K562 (cell line): ENCODE measurements at places on chromosomes 12 and 14. TPM values are rescaled to one million over a fixed set of nuclear protein-coding genes. Genes with fewer than 3 reads are reported as not detected.
A peak's percentile ranks its signal among the peaks of the same experiment; 100 is the strongest.

ZNF891 gene
- total RNA-seq, result 1.2 and 1.3 TPM in 2 replicates

RASSF9 gene
- not detected in 2 replicates for total RNA-seq

DLST gene
- total RNA-seq, result 61.3 and 67.5 TPM in 2 replicates

SLC7A7 gene
- total RNA-seq, result 0.36 and 0.60 TPM in 2 replicates

GNB3 gene
- total RNA-seq, result 3.4 and 4.5 TPM in 2 replicates

DNA sequence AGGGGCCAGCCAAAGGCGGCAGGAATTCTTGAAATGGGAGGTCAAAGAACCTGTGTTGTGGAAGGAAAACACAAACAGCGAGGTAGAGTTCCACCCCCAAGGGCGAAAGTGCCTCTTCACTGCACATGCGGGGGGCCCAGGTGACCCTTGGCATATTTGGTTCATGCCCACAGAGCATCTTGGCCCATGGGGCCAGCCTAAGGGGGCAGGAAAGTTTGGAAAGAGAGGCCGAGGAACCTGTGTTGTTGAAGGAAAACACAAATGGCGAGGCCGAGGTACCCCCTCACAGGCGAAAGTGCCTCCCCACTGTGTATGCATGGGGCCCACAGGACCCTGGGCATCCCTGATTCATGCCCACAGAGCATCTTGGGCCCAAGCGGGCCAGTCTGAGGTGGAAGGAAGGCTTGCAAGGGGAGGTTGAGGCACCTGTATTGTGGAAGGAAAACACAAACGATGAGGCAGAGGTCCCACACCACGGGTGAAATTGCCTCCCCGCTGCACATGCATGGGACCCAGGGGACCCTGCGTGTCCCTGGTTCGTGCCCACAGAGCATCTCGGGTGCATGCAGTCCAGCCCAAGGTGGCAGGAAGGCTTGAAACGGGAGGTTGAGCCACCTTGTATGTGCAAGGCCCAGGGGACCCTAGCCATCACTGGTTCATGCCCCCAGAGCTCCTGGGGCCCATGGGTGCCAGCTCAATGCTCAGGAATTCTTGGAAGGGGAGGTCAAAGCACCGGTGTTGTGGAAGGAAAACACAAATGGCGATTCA lies 384.1 kb downstream of the ALG10 start:
- no peaks in the 10 kb centered on the region for H3K4me1 ChIP-seq
- no peaks in the 10 kb centered on the region for H3K36me3 ChIP-seq
- no peaks in the 10 kb centered on the region for H3K27me3 ChIP-seq
- no peak overlapping the region for H3K27ac ChIP-seq

- H3K36me3 ChIP-seq, result no peaks in the 10 kb centered on the region
- DNase-seq, result peak; percentile 64
- no peaks in the 10 kb centered on the region for H3K27me3 ChIP-seq
- no peak overlapping the region for H3K4me3 ChIP-seq
- no peak overlapping the region for H3K27ac ChIP-seq
Measured at GRCh38 chr14:88492272-88493089, 62.3 kb downstream of the PTPN21 start.

GRCh38 chr12:4850857-4851380 lies 58.8 kb upstream of the KCNA1 start:
- no peaks in the 10 kb centered on the region for H3K4me1 ChIP-seq
- peaks cover 17% of the 10 kb centered on the region for H3K27me3 ChIP-seq
- DNase-seq, result no peak
- no peaks in the 10 kb centered on the region for H3K36me3 ChIP-seq
- no peak overlapping the region for H3K27ac ChIP-seq

- DNase-seq, result no peak
- H3K4me3 ChIP-seq, result no peak overlapping the region
- peaks cover 25% of the 10 kb centered on the region for H3K27me3 ChIP-seq
- no peaks in the 10 kb centered on the region for H3K36me3 ChIP-seq
Measured at GRCh38 chr14:104142136-104142945, 4.0 kb downstream of the KIF26A start.

GRCh38 chr12:48119834-48120195 lies 651 bp downstream of the PFKM start:
- no peak overlapping the region for H3K27ac ChIP-seq
- H3K4me3 ChIP-seq, result peak overlapping the region; percentile 57
- H3K27me3 ChIP-seq, result no peaks in the 10 kb centered on the region
- peaks cover 20% of the 10 kb centered on the region; the same call in 2 of the 3 replicates for H3K36me3 ChIP-seq
- no peak for DNase-seq
- H3K4me1 ChIP-seq, result peaks cover 26% of the 10 kb centered on the region

DNA sequence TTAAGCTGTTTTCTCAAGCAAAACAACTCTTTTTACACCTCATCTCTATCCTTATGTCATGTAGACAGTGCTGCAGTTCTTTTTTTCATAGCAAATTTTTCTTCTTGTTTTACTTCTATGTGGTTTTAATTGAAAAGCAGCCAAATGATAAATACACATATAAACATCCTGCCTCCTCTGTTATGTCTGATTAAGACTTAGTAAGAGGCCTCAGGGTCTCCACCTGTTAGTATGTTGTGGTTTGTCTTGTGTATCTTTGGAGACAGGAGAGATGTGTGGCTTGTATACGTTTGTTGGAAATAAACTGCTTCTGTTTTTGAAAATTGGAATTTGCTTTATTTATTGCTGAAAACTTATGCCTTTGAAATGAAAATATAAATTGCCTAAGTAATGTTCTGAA lies 32.0 kb downstream of the PEX5 start:
- H3K27me3 ChIP-seq, result no peaks in the 10 kb centered on the region
- no peak for DNase-seq
- H3K4me3 ChIP-seq, result no peak overlapping the region
- no peaks in the 10 kb centered on the region for H3K4me1 ChIP-seq
- no peaks in the 10 kb centered on the region for H3K36me3 ChIP-seq

DNA sequence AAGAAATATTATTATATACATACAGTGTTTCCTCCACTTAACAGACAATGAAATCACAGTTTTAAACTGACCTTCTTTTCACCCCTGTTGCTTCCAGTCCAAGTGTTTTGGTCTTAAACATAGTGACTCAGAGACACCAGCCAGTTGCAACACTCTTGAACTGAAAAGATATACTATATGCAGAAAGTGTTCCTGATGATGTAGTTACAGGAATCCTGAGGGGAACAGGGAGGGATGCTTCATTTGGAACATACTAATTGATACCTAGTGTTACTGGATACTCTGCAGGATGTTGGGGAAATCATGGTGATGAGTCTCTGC lies 420.8 kb downstream of the CCDC91 start:
- no peak for DNase-seq
- no peak overlapping the region for H3K27ac ChIP-seq
- H3K27me3 ChIP-seq, result no peaks in the 10 kb centered on the region
- H3K4me1 ChIP-seq, result no peaks in the 10 kb centered on the region
- H3K36me3 ChIP-seq, result no peaks in the 10 kb centered on the region

- no peak overlapping the region for H3K4me3 ChIP-seq
- peaks cover 33% of the 10 kb centered on the region for H3K4me1 ChIP-seq
- DNase-seq, result no peak
- no peaks in the 10 kb centered on the region for H3K36me3 ChIP-seq
- H3K27me3 ChIP-seq, result no peaks in the 10 kb centered on the region; the same call in 2 of the 3 replicates
Measured at GRCh38 chr12:52061470-52062166, 8.2 kb upstream of the ATG101 start.

DNA sequence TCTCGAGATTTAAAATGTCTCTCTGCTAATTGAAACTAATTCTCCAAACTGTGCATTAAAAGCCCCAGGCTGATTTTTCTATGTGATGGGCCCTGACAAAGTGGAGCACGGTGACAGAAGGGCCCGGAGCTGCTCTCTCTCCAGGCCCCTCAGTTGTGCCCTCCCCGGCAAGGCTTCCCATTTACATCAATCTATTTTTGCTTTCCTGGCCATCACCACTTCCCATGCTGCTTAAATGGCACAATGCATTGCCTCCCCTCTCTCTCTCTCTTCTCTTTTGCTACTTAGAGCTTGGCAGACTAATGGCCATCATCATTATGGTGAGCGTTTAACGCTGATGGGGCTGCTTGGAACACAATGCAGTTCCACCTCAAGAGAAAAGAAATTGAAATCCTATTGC lies 270.7 kb upstream of the DIO3 start:
- H3K27ac ChIP-seq, result no peak overlapping the region
- H3K27me3 ChIP-seq, result no peaks in the 10 kb centered on the region
- DNase-seq, result no peak
